Stimulated activated CD8-positive, alpha-beta memory T cell treated with anti-CD3 and anti-CD28 coated beads, Interleukin-4, amount 100 ng/mL, for 1 hour (primary cell): ENCODE measurements at places on chromosomes 3 and 15.

GRCh38 chr15:92904722-92905571 lies 4.8 kb downstream of the CHD2 start:
- no peak for DNase-seq

DNA sequence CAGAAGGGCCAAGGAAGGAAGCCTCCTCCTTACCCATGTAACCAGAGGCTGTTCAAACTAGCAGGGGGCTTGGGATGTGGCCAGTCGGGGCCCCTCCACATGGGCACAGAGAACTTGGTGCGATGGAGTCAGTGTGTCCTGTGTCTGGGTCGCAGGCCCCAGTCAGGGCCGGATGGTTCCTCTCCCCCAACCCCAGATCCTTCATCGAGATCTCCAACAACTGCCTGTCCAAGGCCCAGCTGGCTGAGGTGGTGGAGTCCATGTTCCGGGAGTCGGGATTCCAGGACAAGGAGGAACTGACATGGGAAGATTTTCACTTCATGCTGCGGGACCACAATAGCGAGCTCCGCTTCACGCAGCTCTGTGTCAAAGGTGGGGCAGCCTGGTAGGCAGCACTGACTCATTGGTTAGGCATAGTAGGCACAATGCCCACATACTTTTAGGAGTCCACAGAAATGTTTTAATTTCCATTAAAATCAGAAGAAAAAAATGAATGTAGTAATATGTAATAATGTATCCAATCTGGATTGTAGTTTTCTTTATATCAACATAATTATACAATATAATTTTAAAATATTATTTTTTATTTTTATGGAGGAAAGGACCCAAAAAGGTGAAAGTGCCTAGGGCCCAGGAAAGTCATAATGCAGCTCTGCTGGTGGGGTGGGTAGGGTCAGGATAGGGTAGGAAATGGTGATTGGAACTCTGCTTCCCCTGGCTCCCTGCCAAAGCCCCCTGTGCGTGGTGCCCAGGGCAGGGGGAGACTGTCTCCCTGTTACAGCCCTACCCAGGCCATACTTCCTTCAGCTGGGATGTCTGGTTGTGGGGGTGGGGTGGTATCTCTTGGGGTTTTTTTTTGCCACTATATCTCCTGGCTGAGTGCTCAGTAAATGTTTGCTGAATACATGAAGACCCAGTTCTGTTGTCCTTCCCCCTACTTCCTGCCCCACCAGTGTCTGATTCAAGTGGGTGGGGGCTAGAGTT lies 18.6 kb downstream of the DUOX1 start:
- DNase-seq = no peak

DNA sequence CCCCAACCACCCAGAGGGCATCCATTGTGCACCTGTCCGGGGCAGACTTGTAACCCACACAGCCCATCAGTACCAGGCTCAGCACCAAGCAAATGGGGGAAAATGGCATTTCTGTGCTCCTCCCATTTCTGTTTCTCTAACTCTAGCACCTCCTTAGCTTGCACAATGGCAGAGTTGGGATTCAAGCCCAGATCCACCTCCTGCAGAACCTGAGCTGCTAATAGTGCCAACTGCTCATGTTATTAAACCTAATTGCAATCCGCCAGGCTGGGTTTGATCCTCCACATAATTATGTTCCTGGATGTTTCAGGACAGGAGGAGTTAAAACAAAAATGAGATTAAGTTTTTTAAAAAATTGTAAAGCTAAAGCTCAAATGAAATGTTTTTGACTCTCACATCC lies 235.0 kb downstream of the OCA2 start:
- DNase-seq = no peak

- DNase-seq = peak; percentile 67
These were observed 2.3 kb downstream of the CHRNA3 start for GRCh38 chr15:78618490-78618934.

DNA sequence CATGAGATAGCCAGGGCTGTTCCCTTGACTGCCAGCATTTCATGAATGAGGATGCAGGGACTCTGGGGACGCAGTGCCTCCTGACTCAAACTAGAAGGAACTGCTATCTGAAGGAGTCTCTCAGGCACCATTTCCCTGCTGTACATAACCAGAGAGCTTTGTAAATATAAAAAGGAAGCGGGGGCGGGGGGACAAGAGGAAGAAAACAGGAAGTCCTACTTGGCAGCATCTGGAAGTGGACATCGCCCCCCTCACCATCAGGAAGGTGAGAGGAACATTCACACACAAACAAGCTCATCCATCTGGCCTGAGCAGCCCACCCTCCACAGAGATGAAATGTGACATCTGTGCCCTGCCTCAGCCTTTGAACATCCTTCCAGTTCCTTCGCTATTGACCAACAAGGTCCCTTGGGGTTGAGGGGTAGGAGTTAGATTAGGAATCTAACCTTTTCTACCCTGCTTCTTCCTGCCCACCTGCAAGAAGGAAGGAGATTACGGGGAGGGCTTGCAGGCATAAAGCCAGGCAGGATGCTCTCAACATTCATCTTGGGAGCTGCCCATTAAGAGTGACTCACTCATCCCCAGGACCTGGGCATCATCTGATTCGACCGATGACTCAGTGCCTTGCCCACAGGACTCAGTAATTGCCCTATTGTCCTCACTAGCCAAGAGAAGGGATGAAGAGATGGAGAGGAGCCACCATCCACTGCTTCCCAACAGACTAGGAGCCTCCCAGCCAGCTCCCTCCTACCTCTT lies 31.9 kb downstream of the SH3BP5 start:
- DNase-seq = no peak
